ENCODE measurements at places on chromosomes 6 and 20.

DNA sequence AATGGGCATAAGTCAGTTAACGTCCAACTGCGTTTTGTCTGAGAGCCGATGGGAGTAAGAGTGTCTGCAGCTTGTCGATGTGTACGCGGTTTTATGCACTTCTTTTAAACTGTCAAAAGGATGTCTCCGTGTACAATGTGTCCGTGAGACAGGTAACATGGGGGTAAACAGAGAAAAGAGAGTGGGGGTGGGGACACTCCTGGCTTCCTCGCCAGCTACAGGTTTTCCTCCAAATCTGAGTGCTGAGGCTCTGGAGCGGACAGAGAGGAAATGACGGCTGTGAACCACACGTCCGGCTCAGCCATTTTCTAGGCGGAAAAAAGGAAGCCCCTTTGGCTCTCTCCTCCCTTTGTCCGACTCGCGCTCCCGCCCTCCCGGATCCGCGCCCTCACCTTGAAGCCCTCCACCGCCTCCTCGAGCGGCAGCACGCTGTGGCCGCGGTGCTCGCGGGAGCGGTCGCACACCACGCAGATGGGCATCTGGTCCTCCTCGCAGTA is 916 bp downstream of the TRIM27 start:
- H3K27me3 ChIP-seq: no peaks in the 10 kb centered on the region
- H3K4me1 ChIP-seq: no peaks in the 10 kb centered on the region
- no peak for DNase-seq
- H3K4me3 ChIP-seq: peak overlapping the region; percentile 83
- peak overlapping the region; percentile 95 for H3K27ac ChIP-seq

DNA sequence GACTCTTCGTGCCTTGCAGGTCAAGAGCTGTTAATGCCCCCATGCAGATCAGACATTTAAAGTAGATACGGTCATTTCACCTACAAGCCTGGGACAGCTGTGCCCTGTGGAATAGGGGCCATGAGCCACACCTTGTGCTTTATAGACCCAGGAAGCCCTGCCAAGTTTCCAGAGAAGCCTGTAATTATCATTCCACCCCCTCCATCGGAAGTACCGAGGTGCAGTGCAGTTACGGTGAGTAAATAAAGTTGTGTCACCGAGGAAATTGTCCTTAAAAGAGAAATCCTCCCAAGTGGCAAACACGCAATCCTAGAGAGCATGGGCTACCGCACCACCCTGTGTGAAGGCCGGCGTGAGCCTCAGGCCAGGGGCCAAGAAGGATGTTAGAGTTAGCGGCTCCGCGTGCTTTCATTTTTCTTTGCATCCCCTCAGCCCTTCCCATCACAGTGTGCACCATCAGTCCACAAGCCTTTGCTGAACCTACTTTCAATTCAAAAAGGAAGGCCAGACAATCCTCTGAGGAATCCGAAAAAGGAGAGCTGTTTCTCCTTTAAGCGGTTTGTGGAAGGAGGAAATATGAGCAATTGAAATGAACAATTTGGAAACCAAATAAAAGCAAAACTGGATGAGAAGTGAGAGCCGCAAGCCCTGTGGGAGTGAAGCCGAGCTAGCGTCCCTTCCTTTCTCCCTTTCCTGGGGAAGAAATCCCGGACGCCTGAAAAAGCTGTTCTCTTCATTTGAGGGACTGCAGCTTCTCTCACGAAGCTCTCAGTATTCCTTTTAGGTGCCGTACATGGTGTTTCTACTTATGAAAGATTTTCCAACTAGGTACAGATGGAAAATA is 183.3 kb upstream of the PDE10A start:
- H3K4me1 ChIP-seq: peaks cover 10% of the 10 kb centered on the region
- no peak for DNase-seq
- H3K27me3 ChIP-seq: no peaks in the 10 kb centered on the region

DNA sequence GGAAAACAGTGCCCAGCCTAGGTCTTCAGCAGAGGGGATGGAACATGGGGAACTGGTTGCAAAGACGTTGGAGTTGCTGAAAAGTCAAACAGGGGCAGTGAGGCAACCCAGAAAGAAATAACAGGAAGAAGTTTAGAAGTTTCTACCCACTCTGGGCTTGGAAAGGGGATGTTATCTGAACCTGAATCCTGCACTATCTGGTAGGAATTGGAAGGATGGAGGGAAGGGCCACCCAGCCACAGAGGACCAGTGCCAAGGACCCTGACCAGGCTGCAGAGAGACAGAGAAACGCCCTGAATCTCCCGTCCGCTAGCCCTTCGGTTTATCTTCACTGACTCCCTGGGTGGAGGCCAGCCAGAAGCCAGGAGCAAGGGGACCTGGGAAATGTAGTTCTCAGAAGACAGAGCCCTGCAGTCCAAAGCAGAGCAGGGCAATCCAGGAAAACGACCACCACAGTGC is 217.3 kb upstream of the RREB1 start:
- no peak overlapping the region for H3K27ac ChIP-seq
- DNase-seq: no peak
- H3K27me3 ChIP-seq: no peaks in the 10 kb centered on the region
- no peak overlapping the region for H3K4me3 ChIP-seq
- H3K36me3 ChIP-seq: no peaks in the 10 kb centered on the region

GRCh38 chr6:36666287-36666686 is 12.2 kb upstream of the CDKN1A start:
- H3K27me3 ChIP-seq: no peaks in the 10 kb centered on the region
- no peak for DNase-seq
- no peak overlapping the region for H3K4me3 ChIP-seq
- H3K4me1 ChIP-seq: peaks cover 9% of the 10 kb centered on the region
- no peaks in the 10 kb centered on the region for H3K36me3 ChIP-seq

- no peak for DNase-seq
- no peaks in the 10 kb centered on the region for H3K4me1 ChIP-seq
- no peaks in the 10 kb centered on the region for H3K27me3 ChIP-seq
- H3K4me3 ChIP-seq: no peak overlapping the region
- no peaks in the 10 kb centered on the region for H3K36me3 ChIP-seq
Measured at GRCh38 chr6:125679651-125680050, 69.8 kb upstream of the HEY2 start.

GRCh38 chr6:152368751-152369624 is 268.2 kb downstream of the SYNE1 start:
- H3K36me3 ChIP-seq: peaks cover 26% of the 10 kb centered on the region
- H3K4me3 ChIP-seq: no peak overlapping the region
- no peaks in the 10 kb centered on the region for H3K27me3 ChIP-seq
- peaks cover 5% of the 10 kb centered on the region for H3K4me1 ChIP-seq
- peak overlapping the region; percentile 59 for H3K27ac ChIP-seq

GRCh38 chr6:156068881-156069280 is 613.2 kb upstream of the NOX3 start:
- no peaks in the 10 kb centered on the region for H3K27me3 ChIP-seq
- no peak overlapping the region for H3K4me3 ChIP-seq
- no peak overlapping the region for H3K27ac ChIP-seq
- no peaks in the 10 kb centered on the region for H3K4me1 ChIP-seq
- no peaks in the 10 kb centered on the region for H3K36me3 ChIP-seq

GRCh38 chr6:139161817-139162284 is 27.0 kb downstream of the HECA start:
- no peaks in the 10 kb centered on the region for H3K27me3 ChIP-seq
- H3K36me3 ChIP-seq: peaks cover 6% of the 10 kb centered on the region
- DNase-seq: no peak

- H3K27ac ChIP-seq: no peak overlapping the region
- H3K4me1 ChIP-seq: peaks cover 8% of the 10 kb centered on the region
- no peaks in the 10 kb centered on the region for H3K36me3 ChIP-seq
- DNase-seq: no peak
- no peaks in the 10 kb centered on the region for H3K27me3 ChIP-seq
Measured at GRCh38 chr6:3523271-3523670, 66.4 kb upstream of the SLC22A23 start.

DNA sequence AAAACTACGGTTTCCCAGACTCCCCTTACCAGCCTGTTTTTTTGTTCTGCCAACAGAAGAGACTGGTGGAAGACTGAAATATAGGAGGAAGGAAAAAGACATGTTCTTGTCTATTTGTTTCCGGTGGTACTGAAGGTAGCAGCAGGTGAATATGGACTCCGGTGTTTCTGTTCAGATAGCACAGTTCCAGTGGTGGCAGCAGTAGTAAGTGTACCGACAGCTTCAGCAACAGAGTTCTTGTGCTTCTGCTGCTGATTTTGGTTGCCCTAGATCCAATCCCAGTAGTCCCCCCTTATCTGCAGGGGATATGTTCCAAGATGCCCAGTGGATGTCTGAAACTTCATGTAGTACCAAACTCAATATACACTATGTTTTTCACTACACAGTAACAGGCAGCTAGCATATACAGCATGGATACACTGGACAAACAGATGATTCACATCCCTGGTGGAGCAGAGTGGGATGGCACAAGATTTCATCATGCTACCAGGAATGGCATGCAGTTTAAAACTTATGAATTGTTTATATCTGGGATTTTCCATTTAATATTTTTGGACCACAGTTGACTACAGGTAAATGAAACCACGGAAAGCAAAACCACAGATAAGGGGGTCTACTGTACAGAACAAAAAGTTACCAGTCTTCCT is 301.8 kb downstream of the BTBD9 start:
- H3K27ac ChIP-seq: no peak overlapping the region
- DNase-seq: no peak
- H3K27me3 ChIP-seq: no peaks in the 10 kb centered on the region

DNA sequence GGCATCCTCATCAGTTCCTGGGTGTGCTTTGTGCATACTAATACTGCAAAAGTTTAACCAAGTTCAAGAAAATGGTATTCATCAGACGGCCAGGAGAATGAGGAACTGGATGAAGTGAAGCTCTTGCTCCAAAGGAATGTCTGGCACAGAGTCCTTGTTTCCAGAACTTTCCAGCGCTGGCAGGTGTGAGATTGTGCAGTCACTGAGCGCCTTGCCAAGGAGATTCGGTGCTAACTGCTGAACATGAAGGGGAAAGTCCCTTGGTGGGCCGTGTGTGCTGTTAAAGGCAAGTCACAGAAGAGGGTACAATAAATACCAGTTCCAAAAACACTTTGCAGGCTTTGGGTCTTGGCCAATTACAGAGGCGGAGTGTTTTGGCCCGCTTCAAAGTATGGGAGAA is 262.3 kb upstream of the SOX4 start:
- peak overlapping the region; percentile 66 for H3K27ac ChIP-seq
- no peaks in the 10 kb centered on the region for H3K27me3 ChIP-seq
- peak; percentile 74 for DNase-seq
- H3K36me3 ChIP-seq: no peaks in the 10 kb centered on the region
- no peak overlapping the region for H3K4me3 ChIP-seq

DNA sequence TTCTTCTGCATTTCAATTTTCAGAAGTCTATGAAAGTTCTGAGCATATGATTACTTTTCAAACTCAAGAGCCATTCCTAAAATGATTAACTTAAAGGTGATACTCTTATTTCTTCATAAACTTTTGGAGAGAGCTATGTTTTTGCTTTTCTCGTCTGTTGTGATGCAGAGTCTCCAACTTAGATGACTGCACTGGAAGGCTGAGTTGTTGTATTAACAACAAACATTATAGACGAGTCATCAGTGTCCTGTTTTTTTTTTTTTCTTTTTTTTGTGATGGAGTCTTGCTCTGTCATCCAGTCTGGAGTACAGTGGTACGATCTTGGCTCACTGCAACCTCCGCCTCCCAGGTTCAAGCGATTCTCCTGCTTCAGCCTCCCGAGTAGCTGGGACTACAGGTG is 101.9 kb downstream of the CD109 start:
- H3K27ac ChIP-seq: no peak overlapping the region
- H3K4me3 ChIP-seq: no peak overlapping the region
- peaks cover 13% of the 10 kb centered on the region for H3K4me1 ChIP-seq
- DNase-seq: no peak
- peaks cover 10% of the 10 kb centered on the region for H3K36me3 ChIP-seq

- no peak overlapping the region for H3K27ac ChIP-seq
- H3K36me3 ChIP-seq: peaks cover 17% of the 10 kb centered on the region
- no peak for DNase-seq
- H3K4me1 ChIP-seq: peaks cover 12% of the 10 kb centered on the region
- no peaks in the 10 kb centered on the region for H3K27me3 ChIP-seq
Measured at GRCh38 chr6:82204020-82204419, 43.5 kb downstream of the IBTK start.

DNA sequence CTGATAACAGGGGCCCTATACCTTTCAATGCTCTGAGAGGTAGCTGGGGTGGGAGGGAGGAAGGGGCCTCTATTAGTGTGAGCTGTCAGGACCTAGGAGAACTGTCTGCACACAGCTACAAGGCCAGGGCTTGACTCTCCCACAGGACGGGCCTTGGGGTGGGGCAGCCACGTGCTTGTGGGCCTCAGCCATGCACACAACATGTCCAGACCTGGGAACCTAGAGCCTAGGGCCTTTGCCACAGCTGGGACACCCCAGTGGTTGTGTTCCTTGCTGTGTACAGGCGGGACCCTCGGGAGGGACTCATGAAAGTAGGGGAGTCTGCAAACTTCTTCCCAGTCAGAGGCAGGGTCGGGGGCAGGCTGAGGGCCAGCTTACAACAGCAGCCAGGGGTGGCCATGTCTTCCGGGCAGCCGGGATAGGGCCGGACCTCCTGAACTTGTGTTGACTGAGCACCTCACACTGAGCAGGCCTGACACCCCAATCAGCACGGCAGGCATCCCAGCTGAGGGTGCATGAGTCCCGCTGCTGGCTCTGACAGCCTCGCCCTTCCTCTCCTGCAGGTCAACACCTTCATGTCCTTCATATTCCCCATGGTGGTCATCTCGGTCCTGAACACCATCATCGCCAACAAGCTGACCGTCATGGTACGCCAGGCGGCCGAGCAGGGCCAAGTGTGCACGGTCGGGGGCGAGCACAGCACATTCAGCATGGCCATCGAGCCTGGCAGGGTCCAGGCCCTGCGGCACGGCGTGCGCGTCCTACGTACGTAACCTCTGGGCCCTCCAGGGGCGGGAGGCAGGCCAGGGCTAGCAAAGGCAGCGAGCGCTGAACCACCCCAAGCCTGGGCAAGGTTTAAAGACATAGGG is 41.9 kb upstream of the MRGBP start:
- peaks cover 40% of the 10 kb centered on the region for H3K4me1 ChIP-seq
- H3K4me3 ChIP-seq: no peak overlapping the region
- H3K36me3 ChIP-seq: no peaks in the 10 kb centered on the region
- H3K27me3 ChIP-seq: no peaks in the 10 kb centered on the region
- no peak overlapping the region for H3K27ac ChIP-seq

- no peaks in the 10 kb centered on the region for H3K36me3 ChIP-seq
- H3K27me3 ChIP-seq: no peaks in the 10 kb centered on the region
- H3K4me1 ChIP-seq: peaks cover 7% of the 10 kb centered on the region
- no peak overlapping the region for H3K27ac ChIP-seq
- DNase-seq: no peak
Measured at GRCh38 chr6:136782021-136782770, 10.1 kb downstream of the MAP3K5 start.

- no peaks in the 10 kb centered on the region for H3K27me3 ChIP-seq
- H3K27ac ChIP-seq: no peak overlapping the region
- no peak overlapping the region for H3K4me3 ChIP-seq
- no peaks in the 10 kb centered on the region for H3K4me1 ChIP-seq
- H3K36me3 ChIP-seq: no peaks in the 10 kb centered on the region
- DNase-seq: no peak
Measured at GRCh38 chr20:48471759-48472408, 355.9 kb downstream of the PREX1 start.
